CD4-positive, alpha-beta T cell treated with Interleukin-4 for 1 hour (primary cell): ENCODE measurements at places on chromosomes 12 and 14.
A peak's percentile ranks its signal among the peaks of the same experiment; 100 is the strongest.

DNA sequence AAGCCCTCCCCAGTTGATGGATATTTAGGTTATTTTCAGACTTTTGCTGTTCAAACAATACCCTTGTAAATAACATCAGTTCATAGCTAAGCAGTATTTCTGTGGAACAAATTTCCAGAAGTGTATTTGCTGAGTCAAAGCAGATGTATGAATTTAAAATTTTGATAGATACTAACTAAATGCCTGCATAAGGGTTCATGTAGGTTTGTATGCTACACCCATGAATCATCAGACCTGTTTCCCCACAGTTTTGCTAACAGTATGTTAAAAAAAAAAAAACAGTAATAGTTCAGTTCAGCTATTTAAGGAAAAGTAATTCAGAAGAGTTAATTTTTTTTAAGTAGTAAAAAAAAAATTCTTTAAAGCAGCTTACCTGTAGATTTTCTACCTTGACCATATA lies 236.1 kb upstream of the DIO2 start:
- DNase-seq, result no peak

GRCh38 chr12:2282318-2282717 lies 229.5 kb downstream of the CACNA1C start:
- no peak for DNase-seq

GRCh38 chr12:74339211-74339610 lies 198.4 kb upstream of the ATXN7L3B start:
- DNase-seq, result no peak

GRCh38 chr12:103884316-103884715 lies 43.3 kb upstream of the NT5DC3 start:
- DNase-seq, result peak; percentile 54

- DNase-seq, result no peak
Measured at GRCh38 chr14:103436533-103436932, 51.3 kb downstream of the MARK3 start.

GRCh38 chr14:56004786-56005185 lies 113.4 kb upstream of the PELI2 start:
- peak; percentile 23 for DNase-seq

- no peak for DNase-seq
Measured at GRCh38 chr14:104229534-104230055, 91.2 kb downstream of the KIF26A start.

- DNase-seq, result no peak
Measured at GRCh38 chr14:35822501-35822900, 3.6 kb upstream of the BRMS1L start.

- no peak for DNase-seq
Measured at GRCh38 chr12:53659571-53659981, 16.3 kb downstream of the ATP5MC2 start.

- no peak for DNase-seq
Measured at GRCh38 chr12:64672925-64673409, 62.7 kb downstream of the RASSF3 start.

GRCh38 chr14:82595466-82595865 lies 1061.8 kb upstream of the SEL1L start:
- no peak for DNase-seq

GRCh38 chr12:62631471-62632410 lies 165.1 kb downstream of the MON2 start:
- no peak for DNase-seq

DNA sequence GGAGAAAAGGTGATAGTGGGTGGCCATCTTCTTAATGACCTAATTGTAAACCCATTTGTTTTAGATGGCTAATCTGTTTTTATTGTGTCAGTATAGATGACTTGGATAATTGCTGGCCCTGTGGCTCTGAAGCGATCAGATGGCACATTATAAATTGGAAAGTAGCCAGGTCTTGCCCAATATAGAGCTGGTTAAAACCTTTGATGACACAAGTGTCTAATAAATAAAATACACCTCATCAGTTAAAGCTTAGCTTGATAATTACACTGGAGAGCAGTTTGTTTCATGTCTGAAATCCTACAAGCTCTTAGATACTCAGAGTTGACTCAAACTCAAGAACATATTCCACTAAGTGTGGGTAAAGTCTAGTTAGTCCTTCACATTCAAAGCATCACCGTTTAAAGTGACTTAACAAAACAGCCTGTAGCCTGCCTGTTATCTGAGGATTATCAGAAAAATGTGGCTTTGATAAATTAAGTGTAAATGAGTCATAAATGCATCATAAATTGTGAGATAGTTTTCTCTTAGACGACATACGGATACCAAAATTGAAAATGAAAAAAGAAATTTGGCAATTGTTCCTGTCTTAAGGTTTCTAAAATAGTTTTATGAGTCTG lies 280.9 kb downstream of the LRIG3 start:
- no peak for DNase-seq

GRCh38 chr12:124867401-124867930 lies 3.8 kb upstream of the SCARB1 start:
- no peak for DNase-seq

DNA sequence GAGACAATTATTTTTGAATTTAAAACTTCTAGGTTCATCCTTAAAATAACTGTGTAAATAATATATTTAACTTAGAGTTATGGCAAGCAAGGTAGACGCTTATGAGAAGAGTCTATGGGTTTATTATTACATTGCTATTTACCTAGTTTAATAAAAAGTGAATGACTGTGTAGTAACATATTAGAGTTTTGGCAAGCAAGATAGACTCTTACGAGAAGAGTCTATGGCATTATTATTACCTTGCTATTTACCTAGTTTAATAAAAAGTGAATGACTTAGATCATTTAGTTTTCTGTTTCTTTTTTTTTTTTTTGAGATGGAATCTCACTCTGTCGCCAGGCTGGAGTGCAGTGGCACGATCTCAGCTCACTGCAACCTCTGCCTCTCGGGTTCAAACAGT lies 3.8 kb downstream of the RNF34 start:
- DNase-seq, result no peak

DNA sequence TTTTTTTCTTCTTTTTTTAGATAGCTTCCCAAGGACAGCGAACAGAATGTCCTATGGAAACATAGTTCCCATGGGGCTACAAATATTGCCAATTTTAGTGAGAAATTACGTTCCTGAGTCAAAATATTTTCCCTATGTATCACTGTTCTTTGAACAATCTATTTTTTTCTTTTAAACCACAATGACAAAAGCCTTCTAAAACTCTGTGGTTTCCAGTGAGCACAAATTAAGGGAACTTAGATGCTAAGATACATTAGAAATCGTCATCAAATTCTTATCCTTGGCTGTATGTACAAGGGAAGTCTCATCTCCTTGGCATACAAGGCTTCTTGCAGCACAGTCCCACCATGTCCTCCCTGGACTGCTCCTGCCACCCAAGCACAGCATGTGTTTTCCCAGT lies 17.9 kb downstream of the CPM start:
- DNase-seq, result no peak

DNA sequence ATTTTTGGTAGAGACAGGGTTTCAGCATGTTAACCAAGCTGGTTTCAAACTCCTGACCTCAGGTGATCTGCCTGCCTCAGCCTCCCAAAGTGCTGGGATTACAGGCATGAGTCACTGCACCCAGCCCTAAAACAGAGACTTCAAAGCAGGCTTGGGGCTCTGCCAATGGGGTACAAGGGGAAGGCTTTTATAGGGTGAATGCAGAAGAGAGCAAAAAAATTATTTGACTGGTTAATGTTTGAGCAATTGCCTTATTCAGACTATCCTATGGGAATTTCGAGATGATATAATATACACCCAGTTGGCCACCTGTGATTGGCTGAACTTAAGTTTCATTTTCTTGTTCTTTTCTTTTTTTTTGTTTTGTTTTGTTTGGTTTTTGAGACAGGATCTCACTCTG lies 31.5 kb upstream of the ACTN1 start:
- DNase-seq, result no peak

GRCh38 chr14:68285421-68286179 lies 466.0 kb downstream of the RAD51B start:
- DNase-seq, result peak; percentile 78

GRCh38 chr14:76755610-76756370 lies 5.5 kb upstream of the VASH1 start:
- DNase-seq, result no peak

DNA sequence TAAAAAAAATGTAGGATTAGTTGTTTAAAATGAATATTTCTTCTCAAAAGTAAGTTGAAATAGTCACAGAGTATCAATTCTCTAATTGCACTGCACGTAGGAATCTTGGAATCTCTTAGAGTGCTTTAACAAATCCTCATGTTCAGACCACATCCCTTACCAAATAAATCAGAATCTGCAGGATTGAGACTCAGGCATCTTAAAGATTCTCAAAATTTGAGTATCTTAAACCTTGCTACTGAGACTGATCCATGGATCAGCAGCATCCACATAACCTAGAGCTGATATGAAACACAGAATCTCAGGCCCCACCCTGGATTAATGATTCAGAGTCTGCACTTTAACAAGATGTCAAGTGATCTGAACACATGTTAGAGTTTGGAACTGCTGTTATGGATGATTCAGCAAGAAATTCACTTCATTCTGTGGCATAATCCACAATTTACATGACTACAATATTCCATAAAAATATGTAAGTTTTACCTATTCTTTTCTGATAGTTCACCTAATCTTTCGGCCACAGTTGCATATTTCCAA lies 58.7 kb downstream of the ADAMTS20 start:
- DNase-seq, result no peak

GRCh38 chr14:72894323-72894622 lies 372 bp upstream of the DPF3 start:
- no peak for DNase-seq

DNA sequence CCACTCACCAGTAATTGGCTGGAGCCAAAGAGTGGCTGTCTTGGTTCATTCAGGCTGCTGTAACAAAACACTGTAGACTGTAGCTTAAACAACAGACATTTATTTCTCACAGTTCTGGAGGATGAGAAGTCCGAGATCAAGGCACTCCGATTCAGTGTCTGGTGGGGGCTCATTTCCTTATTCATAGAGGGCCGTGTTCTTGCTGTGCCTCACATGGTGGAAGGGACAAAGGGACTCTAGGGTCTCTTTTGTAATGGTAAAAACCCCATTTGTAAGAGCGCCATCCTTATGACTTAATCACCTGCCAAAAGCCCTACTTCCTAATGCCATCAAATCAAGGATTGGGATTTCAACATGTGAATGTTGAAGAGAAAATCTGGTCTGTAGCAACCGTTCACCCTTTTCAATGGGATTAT lies 34.7 kb upstream of the CDKN3 start:
- DNase-seq, result no peak

DNA sequence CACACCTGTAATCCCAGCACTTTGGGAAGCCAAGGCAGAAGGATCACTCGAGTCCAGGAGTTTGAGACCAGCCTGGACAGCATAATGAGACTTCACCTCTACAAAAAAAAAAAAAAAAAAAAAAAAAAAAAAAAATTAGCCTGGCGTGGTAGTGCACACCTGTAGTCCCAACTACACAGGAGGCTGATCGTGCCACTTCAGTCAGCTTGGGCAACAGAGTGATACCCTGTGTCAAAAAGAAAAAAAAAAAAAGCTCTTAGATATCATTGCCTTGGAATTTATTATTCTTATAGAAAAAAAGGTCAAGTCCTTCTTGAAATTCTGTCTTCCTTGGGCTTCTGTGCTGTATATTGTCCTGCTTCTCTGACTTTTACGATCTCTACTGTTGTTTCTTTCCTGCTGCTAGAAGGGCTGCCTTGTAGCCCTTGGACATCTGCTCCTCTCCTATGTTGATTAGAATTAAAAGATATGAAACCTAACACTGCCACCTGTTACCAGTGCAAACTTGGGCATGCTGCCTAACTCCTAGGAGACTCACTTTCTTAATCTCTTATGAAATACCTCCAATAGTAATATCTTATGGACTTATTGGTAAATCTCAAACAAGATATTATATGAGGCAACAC lies 5.7 kb downstream of the TMEM19 start:
- DNase-seq, result no peak

GRCh38 chr12:70070494-70071007 lies 172.7 kb upstream of the CNOT2 start:
- DNase-seq, result no peak

GRCh38 chr12:46524778-46525177 lies 152.2 kb upstream of the SLC38A2 start:
- DNase-seq, result no peak

DNA sequence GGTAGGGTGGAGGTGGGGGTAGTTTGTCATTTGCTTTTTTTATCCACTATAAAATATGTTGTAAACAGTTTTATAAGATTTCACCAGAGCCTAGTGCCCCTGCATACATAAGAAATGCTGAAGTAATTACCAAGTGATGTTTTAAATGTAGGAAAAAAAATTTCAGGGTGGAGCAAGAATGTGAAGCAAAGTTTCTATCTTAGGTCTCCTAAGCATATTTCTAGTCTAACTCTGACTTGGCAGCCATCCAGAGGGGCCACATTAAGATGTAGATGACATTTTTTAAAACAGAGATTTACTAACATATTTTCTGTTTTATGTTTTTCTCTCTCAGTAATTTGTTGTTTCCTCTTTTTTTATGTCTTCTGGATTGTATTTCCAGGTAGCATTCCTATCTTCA lies 15.8 kb upstream of the KRAS start:
- DNase-seq, result no peak

DNA sequence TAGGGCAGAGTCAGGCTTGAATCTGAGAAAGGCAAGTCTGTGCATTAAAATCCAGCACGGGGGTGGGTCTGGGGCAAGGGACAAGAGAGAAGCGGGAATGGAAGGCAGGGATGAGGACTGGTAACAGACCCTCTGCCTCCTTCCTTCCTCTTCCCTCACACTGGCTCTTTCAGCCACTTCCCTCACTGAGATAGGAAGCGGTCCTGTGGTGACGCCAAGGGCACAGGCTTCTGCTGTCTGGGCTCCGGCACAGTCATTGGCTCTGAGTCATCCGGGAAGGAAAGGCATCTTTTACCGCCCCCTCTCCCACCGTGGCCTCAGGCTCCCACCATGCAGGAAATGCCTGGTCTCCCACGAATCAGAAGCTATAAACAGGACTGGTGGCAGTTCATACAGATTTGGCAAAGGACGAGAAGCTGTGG lies 70.2 kb downstream of the ETV6 start:
- DNase-seq, result no peak

- peak; percentile 63 for DNase-seq
Measured at GRCh38 chr14:104563742-104564615, 15.6 kb upstream of the C14orf180 start.

DNA sequence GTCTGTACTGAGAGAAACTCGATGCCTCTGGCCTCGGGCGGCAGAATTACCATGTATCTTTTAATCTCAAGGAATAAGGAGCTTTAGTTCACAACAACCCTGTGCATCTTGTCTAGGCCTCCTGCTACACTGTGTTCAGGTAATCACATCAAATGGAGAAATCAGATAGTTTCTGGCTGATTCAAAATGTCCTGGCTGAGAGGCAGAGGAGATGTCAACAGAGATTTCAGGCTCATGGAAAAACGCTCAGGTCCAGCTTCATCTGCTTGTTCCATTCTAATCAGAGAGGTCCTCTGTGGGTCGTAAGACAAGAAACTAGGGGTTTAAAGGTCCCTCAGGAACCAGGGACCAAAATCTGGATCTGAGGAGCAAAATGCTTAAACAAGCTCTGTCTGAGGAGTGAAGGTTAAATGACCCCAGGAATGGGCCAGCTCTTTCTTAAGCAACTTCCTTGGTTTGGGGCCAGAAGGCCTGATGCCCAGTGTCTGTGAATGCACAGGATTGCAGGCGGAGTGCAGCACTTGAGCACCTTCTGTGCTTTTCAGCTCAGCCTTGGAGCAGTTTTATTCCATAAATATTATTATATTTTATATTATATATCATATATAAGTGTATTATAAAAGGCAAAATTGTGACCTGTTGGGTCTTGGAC lies 170.2 kb upstream of the PRICKLE1 start:
- DNase-seq, result no peak
